ENCODE measurements at places on chromosomes 2 and 18.

DNA sequence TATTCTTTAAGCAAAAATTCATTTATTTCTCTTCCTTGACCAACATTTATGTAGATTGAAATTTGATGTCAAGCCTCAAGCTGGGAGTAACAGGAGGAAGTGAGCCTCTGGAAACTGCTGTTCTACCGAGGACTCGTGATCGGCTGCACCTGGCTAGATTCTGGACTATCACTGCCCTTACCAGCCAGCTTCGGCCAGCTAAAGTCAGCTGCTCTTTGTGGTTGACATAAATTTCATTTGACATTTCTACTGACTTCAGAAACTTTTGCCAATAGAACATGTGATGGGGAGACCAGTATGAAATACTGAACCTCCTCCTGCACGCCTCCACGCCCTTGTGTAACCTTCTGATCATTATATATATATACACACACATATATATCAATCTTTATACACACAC is 74.2 kb upstream of the RGPD5 start:
- DNase-seq: no peak

DNA sequence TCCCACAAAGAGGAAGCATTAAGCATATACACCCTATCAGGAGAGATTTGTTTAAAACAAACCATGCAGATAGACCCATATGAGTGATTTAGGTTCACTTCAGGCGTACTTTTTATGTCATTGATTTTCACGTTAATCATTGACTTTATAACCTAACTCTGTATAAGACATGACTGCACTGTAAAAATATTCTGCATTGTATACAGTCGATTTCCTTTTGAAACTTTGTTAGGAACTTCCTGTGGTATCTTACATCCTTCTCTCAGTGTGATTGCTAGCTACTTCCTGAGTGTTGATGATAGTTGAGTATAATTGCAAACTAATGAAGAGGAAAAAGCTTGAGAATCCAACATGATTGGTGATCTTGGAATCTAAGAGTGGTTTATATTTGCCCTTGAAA is 69.4 kb downstream of the XIRP2 start:
- no peak for DNase-seq

DNA sequence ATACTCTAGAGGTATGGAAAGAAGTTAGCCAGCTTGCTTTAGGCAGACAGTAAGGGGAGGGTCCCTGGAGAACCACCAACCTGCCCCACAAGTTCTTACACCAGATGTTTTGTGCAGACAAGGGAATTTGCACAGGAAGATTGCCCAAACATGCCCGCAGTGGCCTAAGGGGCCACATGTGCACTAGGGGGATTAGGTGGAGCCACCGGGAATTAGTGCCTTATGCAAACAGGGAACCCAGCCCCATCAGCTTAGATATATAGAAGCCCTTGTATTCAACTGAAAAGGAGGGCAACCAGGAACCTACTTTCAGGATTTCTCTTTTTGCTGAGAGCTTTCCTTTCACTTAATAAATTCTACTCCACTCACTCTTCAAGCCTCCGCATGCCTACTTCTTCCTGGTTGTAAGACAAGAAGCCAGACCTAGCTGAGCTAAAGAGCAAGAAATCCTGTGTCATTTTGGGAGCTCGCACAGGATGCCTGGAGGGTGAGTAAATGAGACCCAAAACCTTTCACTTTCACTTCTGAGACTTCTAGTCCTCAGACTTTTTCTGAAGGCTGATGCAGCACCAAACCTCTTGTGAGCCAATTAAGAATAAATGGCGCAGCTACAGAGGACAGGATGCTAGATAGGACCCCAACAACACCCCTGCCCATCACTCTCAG is 146.3 kb downstream of the GCA start:
- no peak for DNase-seq

DNA sequence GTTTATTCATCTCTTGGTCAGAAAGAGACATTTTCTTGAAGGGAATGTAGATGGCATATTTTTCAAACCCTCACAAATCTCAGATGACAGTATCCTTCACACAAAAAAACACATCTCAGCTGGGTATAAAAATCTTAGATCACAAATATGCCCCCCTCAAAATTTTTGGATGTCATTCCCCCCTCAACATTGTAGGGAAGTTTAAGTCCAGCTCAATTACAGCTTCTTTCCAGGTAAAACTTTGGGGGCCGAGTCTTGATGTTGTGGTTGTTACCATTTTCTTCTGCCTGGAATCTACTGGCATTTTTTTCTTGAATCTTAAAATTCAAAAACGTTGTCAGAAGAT is 46.1 kb downstream of the HDAC4 start:
- no peak for DNase-seq

GRCh38 chr2:226351711-226352110 is 447.9 kb downstream of the IRS1 start:
- no peak for DNase-seq

All from endothelial cell of umbilical vein (primary cell).